Fibroblast of villous mesenchyme (primary cell): ENCODE measurements at places on chromosomes 7 and 10.

- no peak for DNase-seq
Observed at GRCh38 chr7:120091807-120092206, 181.2 kb upstream of the KCND2 start.

- peak; percentile 14 for DNase-seq
Observed at GRCh38 chr10:33441561-33441960, 107.1 kb upstream of the NRP1 start.

GRCh38 chr10:132724446-132724845 lies 61.5 kb downstream of the NKX6-2 start:
- peak; percentile 33 for DNase-seq

- DNase-seq = no peak
Observed at GRCh38 chr7:27492224-27492623, 170.5 kb downstream of the HIBADH start.

DNA sequence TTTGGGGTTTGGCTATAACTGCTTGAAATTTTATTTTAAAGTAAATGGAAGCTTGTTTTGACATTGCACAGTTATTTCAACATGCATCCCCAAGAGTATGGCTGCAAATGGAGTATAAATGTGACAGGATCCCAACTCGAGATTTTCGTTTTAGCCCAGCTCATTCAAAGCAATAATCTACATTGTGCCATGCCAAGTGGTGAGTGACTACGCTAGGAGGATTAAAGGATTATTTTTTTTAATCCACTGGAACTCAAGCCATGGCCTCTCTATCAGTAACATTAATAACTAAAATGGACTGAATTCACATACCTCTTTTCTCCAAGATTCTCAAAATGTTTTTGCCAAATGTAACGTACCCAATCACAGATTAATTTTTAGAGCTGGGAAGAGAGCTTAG lies 60.6 kb upstream of the AUTS2 start:
- no peak for DNase-seq

DNA sequence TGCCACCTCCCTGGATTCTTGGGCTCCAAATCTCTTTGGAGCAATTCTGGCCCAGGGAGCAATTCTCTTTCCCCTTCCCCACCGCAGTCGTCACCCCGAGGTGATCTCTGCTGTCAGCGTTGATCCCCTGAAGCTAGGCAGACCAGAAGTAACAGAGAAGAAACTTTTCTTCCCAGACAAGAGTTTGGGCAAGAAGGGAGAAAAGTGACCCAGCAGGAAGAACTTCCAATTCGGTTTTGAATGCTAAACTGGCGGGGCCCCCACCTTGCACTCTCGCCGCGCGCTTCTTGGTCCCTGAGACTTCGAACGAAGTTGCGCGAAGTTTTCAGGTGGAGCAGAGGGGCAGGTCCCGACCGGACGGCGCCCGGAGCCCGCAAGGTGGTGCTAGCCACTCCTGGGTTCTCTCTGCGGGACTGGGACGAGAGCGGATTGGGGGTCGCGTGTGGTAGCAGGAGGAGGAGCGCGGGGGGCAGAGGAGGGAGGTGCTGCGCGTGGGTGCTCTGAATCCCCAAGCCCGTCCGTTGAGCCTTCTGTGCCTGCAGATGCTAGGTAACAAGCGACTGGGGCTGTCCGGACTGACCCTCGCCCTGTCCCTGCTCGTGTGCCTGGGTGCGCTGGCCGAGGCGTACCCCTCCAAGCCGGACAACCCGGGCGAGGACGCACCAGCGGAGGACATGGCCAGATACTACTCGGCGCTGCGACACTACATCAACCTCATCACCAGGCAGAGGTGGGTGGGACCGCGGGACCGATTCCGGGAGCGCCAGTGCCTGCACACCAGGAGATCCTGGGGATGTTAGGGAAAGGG lies 913 bp downstream of the NPY start:
- no peak for DNase-seq

DNA sequence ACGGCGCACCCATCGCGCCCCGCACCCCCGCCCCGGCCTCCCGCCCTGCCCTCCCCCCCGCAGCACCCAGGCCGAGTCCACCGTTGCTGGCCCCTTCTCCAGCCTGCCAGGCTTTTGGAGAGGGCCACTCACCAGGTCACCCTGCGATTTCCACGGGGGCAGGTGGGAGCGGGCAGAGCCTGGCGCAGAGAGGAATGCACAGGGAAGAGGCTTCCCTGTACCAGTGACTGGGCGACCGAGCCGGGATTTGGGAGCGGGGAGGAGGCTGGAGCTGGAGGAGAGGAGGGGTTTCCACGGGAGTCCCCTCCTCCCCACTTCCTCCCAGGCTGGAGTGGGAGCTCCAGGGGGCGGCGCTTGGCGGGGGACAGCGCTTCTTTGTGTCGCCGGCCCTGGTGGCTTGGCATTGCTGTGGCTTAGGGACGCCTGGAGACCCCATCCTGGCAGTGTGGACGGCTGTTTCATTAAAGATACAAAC lies 19.3 kb downstream of the TCAF1 start:
- DNase-seq = peak; percentile 51

DNA sequence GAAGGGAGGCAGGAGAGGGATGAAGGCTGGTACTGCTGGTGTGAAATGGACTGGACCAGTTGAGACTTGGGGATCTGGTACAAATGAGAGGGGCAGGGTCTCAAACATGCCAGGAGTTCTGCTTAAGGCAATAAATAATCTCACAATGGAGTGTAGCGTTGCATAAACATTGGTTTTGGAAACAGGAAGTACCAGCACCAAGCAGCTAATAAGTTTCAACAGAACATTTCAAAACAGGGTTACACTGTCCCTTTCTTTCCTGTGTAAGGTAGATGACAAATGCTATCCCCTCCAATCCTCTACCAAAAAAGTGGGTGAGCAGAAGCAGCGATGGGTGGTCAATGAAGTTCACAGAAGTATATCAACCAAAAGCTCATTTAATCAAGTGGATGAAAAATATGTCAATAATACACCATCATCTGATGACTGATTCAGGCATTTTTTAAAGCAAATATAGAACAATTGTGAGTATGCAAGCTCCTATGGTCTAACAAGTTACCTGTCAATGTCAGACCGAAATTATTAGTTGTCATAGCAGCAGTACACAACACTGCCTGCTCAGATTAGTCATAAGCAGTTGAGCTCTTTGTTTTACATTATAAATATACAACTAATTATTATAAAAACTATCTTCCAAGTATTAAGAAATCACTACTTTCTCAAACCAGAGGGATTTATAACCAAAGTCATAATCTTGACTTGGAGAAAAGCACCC lies 220.0 kb downstream of the FAM107B start:
- peak; percentile 30 for DNase-seq

DNA sequence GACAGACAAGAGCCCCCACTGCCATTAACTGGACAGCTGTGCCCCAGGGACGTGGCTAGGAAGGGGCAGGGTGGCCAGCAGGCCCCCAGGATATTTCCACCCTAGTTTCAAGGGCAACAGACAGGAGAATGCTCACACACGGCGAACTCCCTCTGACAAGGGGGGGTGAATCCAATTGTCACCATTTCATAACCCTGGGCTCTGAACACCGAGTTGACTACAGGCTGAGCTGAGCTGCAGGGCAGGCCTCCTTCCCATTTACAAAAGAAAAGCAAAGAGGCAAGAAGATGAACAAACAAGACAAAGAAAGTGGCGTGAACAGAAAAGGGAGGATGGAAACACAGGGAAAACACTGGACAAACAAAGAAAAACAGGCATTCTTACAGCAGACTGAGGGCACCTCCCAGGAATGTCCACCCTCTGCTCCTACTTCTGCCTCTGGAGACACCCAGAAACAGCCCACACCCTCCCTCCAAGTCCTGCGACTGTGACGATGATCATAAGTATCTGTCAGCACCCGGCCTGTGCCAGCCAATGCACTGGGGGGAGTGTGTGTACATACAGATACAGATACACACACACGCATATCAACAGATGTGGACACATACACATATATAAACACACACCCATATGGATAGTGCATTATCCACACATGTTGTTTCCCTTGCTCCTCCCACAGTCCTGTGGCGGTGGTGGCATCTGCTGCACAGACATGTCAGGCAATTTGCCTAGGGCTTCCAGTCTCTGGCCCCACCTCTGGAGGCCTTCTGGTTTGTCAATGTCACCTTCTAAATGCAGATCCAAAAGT lies 66.2 kb downstream of the FAM53B start:
- DNase-seq = peak; percentile 64

DNA sequence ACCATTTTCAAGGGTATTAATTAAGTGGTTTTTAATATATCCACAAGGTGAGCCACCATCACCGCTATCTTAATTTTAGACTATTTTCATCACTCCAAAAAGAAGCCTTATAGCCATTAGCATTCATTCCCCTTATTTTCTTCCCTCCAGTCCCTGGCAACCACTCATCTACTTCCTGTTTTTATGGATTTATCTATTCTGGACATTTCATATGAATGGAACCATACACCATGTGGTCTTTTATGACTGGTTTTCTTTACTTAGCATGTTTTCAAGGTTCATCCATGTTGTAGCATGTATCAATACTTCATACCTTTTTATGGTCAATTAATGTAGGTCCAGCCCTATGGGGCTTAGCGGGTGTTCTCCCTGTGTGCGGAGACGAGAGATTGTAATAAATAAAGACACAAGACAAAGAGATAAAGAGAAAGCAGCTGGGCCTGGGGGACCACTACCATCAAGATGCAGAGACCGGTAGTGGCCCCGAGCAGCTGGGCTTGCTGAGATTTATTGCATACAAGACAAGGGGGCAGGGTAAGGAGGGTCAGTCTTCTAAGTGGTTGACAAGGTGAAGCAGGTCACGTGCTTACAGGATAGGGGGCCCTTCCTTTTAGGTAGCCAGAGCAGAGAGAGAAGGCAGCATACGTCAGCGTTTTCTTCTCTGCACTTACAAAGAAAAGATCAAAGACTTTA lies 14.6 kb downstream of the WBP1L start:
- DNase-seq = no peak
